ENCODE measurements at places on chromosomes 16 and 17.

GRCh38 chr17:82287868-82288801 lies 14.6 kb upstream of the CSNK1D start:
- no peak for DNase-seq

- DNase-seq: no peak
Observed at GRCh38 chr17:32943206-32943605, 15.3 kb downstream of the TMEM98 start.

- DNase-seq: no peak
Observed at GRCh38 chr16:66446737-66447136, 19.6 kb downstream of the BEAN1 start.

DNA sequence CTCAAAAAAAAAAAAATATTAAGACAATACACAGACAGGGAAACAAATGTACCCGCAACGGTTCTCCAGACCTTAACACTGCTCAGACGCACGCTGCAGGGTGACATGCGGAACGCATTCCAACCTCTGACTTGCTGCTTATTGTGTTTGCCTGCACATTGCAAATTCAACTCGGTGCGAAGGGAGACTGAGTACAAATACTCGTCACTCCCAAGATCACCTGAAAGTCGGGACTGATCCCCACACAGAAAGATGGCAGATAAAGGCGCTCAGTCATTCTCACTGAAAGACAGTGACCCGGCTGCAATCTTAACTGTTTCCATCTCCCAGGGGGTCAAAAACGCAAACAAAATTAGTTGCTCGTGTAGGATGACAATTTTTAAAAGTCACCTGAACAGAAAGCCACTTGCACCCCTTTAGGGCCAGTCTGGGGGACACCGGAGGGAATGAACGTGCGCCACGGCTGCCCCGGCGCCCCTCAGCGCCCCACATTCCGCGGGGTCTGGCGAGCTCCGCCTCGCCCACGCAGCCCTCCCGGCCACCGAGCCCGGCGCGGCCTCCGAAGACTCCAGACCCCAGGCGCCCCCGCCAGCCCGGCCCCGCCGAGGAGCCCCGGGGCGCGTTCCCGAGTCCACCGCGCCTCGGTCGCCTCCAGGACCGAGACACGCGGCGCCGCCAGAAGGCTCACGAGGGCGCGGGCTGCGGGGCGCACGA lies 589 bp downstream of the CLCN7 start:
- no peak for DNase-seq

- no peak for DNase-seq
Observed at GRCh38 chr17:31788571-31788946, 70.5 kb downstream of the COPRS start.

GRCh38 chr17:9859781-9860180 lies 34.1 kb downstream of the GLP2R start:
- no peak for DNase-seq

GRCh38 chr16:88613293-88613692 lies 25.1 kb upstream of the IL17C start:
- no peak for DNase-seq

GRCh38 chr16:80691111-80691741 lies 113.2 kb downstream of the CDYL2 start:
- no peak for DNase-seq

DNA sequence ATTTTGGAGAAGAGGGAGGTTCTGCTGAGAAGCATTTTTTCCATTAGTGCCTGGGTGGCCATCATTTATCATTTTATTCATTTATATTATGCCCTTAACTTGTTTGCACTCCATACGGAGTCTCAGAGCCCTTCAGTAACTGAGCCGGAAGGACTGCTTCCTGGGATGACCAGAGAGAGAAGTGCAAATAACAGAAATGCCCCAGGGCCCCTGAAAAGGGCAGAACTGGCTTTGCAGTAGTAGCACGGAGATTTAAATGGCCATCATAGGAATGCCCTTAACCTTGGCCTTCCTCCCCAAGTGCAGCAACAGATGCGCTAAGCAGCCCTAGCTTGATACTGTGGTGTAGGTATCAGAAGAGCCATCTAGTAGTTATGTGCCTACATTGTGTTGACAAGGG lies 58.5 kb downstream of the NUP93 start:
- DNase-seq: no peak

- no peak for DNase-seq
Observed at GRCh38 chr17:4587803-4588202, 3.5 kb downstream of the SMTNL2 start.

- DNase-seq: peak; percentile 88
Observed at GRCh38 chr16:73432850-73433730, 385.2 kb upstream of the ZFHX3 start.

GRCh38 chr17:83155128-83156121 lies 76.0 kb downstream of the METRNL start:
- no peak for DNase-seq

GRCh38 chr16:9625122-9625521 lies 533.7 kb downstream of the HAPSTR1 start:
- no peak for DNase-seq

- DNase-seq: no peak
Observed at GRCh38 chr16:55678161-55678821, 22.5 kb downstream of the SLC6A2 start.

GRCh38 chr16:19707569-19708295 lies 10.3 kb downstream of the KNOP1 start:
- no peak for DNase-seq

- no peak for DNase-seq
Observed at GRCh38 chr16:89268585-89268984, 51.1 kb downstream of the ZNF778 start.

DNA sequence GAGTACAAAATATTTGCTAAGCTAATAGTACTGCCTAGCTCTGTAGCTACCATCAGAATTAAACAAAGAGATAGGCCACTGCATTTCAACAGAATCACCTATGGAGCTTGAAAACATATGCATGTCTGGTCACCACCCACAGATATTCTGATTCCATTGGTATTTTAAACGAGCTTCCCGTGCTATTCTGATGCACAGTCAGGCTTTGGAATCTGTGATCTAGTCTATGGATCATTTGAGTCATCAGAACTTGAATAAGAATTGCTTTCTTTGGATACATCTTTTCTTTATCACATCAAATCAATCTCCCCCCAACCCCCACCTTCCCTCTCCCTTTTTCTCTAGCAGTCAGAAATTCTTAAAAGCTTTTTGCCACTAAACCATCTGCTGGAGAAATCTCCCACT lies 124.7 kb downstream of the NPIPB5 start:
- no peak for DNase-seq

DNA sequence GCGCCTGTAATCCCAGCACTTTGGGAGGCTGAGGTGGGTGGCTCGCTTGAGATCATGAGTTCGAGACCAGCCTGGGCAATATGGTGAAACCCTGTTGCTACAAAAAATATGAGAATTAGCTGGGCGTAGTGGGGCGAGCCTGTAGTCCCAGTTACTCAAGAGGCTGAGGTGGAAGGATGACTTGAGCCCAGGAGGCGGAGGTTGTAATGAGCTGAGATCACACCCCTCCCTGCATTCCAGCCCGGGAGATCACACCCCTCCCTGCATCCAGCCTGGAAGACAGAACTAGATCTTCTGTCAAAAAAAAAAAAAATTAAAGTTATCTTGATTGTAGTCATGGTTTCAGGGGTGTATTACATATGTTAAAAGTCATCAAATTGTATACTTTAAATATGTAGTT lies 26.8 kb upstream of the GLG1 start:
- DNase-seq: no peak

DNA sequence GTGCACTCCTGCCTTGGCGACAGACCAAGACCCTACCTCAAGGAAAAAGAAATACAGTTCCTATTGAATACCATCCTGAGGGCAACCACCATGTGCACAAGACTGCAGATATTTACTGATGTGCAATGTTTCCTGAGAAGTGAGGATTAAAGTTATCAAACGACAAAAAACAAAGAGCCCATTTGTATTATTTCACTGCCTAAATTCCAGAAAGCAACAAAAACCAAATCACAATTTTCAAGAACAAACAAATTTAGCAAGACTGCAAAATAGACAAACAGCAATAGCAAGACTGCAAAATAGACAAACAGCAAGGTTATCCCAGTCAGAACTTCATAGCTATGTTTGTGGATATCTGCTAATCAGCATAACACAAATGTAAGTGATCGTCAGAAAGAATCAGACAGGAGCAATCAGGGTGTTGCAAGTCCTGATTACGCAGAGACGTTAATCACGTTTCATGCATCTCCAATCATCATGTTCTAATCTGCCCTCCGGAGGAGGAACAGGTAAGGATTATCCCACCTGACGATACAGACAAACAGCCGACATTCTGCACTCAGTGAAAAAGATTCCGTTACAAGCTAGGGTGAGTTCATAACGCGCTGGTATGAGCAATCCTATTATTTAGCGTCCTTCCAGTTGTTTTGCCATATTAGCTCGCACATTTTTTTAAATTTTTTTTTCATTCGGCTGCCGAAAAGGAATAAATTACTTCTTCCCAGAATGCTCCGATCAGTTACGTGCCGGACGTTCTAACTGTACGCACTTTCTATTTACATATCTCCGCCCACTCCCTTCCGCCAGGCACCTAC lies 2.9 kb downstream of the TMEM107 start:
- DNase-seq: peak; percentile 78

DNA sequence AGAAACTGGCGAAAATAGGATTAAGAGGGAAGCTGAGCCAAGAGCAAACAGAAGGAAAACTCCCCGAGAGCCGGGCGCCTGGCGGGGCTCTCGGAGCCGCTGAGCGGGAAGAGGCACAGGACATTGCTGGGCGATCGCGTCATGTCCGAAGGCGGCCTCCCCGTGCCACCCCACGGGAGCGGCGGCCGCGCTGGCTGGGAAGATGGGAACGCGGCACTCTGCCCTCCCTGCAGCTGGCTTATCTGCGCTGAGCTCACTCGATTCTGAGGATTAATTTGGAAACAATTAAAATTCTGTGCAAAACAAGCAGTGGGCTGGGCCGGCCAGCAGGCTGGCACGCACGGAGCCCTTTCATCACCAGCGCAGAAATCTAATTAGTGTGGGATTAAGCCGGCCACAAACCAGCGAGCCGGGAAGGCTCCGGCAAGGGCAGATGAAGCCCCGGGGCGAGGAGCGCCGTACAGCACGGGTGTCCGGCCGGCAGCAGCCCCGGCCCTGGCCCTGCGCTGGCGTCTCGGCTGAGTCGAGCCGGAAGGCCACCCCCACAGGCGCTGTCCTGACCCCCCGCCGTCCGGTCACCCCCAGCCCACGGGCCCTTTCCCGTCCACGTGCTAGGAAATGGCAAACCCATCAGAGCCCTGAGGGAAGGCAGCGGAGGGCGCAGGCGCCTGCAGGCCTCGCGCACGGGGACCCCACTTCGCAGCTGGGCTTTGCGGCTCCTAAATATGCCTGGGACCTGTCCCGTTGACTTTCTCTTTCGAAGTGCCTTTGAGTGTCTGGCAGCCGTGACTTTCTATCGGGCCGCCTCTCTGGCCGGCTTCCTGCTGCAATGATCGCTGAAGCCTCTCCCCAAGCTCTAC lies 37.9 kb downstream of the SOX8 start:
- no peak for DNase-seq

DNA sequence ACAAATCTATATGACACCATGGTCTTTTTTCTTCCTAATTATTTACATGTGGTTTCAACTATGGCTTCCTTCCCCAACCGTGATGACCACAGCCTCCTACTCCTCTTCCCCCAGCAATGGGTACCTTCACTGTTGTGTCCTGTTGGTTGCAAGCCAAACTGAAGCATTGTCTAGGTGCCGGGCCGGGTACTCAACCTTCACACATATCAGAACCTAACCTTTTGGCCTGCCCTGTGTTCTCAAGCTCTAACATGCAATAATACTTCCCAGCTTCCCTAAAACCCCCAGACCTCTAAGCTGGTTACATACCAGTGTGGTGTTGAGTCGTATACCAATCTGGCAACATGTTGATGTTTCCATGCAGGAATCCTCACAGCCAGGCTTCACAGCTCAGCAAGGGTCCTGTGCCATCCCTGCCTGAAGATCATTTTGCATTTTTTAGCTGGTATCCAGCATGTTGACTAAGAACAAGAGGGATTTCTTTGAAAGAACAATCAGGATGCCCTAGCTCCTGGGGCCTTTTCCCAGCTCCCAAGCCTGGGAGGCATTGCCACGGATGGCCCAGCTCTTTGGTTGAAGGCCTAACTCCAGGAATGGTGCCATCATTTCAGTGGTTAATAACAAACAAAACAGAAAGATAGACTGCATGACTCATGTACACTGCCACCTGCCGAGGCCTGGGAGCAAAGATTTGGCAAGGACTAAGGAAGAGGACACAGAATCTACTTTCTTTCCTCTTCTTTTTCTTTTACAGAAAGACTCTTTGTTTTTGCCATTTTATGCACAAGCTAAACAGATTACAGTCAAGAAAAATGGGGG lies 373.7 kb upstream of the SALL1 start:
- DNase-seq: no peak

DNA sequence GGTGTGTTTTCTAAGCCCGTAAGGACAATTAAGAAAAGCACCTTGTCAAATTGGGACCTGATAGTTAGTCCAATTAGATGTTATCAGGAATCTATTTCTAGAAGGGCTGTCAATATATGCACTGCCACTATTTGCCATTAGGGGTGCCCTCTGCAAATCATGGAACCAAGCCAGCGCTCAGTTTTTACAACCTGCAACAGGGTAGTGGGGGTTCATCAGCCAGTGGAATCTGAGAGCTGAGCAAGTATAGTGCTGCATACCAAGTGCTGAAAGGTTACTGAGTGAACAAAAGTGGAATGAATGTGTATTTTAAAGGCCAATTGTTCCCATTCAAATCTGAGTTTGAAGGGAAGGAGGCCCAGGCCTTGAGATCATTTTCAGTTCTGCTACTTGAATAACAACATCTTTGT lies 10.4 kb downstream of the PRR11 start:
- no peak for DNase-seq

DNA sequence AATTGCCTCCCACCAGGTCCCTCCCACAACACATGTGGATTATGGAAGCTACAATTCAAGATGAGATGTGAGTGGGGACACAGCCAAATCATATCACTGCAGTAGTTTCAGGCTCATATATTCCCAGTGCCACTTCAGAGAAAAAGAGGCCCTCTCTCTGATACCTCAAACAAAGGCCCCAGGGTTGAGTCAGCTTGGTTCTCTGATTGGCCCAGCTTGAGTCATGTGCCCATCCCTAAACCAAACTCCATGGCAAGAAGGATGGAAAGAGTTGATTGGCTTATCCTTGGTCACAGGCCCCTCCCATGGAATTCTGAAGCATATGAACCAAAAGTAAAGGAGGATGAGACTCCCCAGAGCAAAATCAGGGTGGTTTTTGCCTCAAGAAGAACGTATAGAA lies 75.9 kb upstream of the IRX6 start:
- no peak for DNase-seq

Data from NCI-H1092 (cell line).